ENCODE measurements at places on chromosomes 12 and 14.

DNA sequence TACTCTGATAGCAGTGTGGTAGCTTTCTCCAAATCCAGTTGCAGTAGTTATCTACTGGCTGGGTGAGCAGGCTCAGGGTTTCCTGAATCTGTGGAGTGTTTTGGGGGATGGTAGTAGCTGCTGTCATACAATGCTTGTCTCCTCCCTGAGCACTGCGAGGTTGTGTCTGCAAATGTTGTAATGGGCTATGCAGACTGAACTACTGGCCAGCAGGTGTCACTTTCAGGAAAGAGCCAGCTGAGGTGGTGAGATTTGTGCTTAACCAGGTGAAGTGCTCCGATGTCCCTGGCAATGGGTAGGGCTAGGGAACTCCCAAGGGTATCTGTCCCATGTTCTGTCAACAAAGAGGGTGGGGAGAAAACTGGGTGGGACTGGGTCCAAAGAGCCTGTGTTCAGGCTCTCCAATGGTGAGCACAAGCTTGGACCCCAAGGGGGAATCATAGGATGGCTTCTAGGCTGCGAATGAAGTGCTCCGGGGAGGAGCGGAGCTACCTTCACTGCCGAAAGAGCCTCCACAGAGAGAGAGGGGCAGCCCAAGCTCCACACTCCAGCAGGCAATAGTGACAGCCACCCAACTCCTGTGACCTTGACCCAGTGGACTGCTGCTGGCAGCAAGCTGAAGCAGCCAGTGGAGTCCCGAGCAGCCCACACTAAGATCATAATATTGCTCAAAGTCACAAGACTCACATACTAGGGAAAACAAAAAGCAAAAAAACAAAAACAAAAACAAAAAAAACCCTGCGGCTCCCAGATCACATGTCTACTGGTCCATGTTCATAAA is 1324.0 kb upstream of the USP15 start:
- DNase-seq: no peak

DNA sequence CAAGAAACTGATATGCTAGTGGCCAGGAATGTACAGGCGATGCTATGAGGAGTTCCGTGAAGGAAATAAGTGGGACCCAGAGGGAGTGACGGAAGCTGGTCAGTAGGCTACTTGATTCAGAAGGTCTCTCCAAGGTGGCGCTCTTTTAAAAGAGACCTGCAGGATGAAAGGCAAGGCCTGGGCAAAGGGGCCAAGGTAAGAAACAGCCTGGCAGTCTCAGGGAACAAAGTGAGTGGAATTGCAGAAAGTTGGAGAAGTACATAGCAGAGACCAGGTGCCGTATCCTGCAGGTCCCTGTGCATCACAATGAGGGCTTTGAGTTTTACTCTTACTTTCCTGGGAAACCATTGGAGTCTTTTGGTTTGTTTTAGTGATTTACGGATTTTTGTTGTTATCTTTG is 905.6 kb downstream of the BCL11B start:
- no peak for DNase-seq

GRCh38 chr12:104582739-104583138 is 126.0 kb downstream of the CHST11 start:
- DNase-seq: peak; percentile 19

DNA sequence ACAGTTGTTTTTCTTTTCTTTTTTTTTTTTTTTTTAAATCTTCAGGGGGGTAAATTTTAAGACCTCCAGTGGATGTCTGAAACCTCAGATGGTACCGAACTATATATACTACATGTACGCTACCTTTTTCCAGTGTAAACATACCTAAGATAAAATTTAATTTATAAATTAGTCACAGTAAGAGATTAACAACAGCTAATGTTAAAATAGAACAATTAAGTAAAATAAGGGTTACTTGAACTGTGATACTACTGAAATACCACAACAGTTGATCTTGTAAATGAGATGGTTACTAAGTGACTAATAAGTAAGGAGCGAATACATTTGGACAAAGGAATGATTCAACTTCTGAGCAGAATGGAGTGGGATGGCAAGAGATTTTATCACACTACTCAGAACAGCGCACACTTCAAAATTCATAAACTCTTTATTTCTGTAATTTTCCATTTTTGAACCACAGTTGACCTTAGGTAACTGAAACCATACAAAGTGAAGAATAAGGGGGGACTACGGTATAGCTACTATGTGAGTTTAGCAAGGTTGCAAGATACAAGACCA is 80.5 kb upstream of the PCED1B start:
- no peak for DNase-seq

DNA sequence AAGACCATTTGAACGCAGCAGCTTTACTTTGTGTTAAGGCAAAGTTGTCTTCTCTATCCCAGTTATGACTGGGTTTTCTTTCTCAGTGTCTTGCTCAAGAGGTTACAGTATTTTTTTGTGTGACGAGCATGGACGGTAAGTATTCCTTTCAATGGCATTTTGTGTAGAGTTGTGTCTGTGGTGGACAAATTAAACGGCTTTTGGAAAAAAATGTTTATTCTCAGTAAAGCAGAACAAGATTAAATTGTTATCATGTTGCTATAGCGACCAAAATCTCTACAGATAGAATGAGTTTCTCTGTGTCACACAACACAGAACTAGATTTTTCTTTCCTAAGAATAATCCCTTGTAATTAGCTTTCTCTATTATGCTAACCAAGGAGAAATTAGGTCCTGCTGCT is 417.1 kb downstream of the AEBP2 start:
- no peak for DNase-seq

DNA sequence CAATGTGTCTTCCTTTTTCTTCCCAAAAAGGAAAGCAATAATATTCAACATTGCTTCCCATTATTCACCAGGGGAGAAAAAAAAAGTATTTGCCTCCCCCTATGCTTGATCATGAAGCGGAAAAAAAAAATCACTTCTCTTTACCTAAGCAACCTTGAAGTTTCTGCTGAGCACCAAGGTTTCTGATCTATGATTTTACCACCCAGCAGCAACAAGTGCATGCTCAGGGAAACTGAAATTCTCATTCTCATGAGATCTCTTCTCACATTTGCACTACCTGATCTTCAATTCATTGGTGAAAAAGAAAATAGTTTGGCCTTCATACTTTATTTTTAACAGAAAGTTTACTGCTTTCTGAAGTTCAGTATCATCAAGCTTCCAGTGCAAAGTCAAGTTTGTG is 125.8 kb downstream of the ARMH4 start:
- DNase-seq: no peak

- DNase-seq: no peak
Observed at GRCh38 chr12:10170216-10170615, 1.7 kb downstream of the OLR1 start.

- no peak for DNase-seq
Observed at GRCh38 chr14:58332561-58332960, 34.2 kb downstream of the ARID4A start.

DNA sequence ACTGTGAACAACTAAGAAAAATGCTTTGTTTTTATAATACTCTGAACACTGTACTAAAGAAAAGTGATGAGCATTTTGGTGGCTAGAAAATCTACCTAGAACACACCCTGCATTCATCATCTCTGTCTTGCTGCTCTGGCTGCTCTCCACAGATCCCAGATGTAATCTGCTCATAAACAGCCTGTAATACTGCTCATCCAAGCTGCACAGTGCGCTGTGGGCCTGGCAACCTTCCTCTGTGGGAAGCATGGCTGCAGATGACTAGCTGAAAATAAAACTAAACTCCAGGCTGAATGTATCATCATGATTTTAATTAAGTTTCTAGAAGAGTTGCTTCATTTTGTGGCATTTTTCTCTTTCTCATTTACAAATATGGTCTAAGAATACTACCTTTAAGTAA is 200.7 kb downstream of the SLC2A13 start:
- no peak for DNase-seq

DNA sequence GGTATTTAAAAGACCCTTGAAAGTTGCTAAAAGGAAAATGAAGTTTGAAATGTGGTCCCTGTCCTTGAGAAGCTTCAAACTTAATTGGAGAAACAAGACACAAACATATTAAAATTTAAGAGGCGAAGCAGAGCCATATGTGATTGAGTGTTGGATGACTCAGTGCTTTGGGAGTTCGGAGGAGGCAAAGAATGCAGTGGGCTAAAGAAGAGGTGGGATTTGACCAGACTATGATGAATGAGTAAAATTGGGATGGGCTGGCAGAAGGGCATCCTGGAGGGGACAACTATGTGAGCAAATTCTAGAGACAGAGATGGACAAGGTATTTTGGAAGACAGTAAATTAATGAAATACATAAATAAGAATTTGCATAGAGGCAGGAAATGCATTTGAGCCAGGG is 358.6 kb downstream of the EGLN3 start:
- DNase-seq: no peak

DNA sequence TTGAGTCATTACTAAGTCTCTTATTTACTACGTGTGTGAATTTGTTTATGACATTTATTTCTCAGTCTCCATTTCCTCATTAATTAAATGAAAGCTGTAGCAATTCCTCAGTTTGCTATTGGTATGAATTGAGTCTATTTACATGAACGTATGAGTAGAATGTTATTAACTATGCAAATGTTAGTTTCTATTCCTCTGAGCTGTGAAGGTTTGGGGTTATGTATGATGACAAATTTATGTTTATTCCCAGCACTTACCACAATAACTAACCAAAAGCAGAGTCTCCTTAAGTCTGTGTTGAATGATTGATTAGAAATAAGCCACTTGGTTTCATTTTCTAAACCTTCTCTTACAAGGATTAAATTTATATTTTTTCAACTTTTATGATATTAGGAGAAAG is 1340.9 kb downstream of the FSCB start:
- no peak for DNase-seq
